ENCODE measurements at places on chromosomes 2 and 18.

GRCh38 chr2:1931003-1931914, 186.9 kb upstream of the PXDN start:
- peak; percentile 55 for DNase-seq

GRCh38 chr18:58789876-58790240, 74.8 kb upstream of the ZNF532 start:
- DNase-seq, result no peak

DNA sequence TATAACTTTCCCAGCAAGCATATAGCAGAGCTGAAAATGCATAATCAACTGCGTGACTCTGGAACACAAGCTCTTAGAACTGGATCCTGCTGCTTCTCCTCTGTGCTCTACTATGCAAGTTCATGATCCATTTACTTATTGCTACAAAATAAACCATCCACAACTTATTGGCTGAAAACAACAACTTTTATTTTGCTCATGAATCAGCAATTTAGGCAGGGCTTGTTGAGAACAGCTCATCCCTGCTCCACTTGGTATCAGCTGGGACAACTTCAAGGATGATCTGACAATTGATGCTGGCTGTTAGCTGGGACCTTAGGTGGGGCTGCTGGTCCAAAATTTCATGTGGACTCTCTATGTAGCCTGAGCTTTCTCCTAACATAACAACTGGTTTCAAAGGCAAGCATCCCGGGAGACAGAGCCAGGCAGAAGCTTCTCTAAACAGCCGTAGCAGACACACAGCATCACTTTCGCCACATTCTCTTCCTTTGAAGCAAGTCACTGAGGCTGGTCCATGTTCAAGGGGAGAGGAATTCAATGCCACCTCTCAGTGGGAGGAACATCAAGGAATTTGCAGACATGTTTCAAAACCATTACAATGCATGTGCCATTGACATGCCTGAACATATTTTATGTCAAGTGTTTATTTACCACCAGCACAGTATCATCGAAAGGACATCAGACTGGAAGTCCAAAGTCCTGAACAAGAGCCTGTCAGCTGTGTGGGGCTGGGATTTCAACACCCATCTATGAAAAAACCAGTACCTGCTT, 153.1 kb upstream of the PKDCC start:
- no peak for DNase-seq

DNA sequence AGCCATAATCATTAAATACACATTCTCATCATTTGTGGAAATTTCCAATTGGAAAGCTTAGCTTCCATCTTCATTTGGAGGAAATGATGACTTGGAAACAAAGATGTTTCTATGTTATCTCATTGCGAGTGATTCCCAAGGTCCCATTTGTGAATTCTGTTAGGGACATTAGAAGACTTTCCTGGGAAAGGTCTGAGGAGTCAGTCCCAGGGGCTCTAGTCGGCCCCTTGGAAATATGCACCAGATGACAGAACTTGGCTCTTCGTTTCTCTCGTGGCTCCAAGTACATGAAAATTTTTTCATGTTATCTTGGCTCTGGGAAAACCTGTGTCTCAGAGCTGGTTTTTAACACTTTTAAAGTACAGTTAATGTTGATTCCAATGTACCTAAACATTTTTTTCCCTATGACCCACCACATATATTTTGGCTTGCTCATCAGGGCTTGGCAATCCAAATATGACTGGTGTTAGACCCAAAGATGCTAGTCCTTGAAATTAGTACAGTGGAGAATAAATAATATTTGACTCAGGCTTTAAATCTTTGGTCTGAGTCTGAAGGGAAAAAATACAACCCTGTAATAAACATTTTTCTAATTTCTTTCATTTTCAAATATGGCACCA, 15.4 kb upstream of the CAVIN2 start:
- DNase-seq, result no peak

DNA sequence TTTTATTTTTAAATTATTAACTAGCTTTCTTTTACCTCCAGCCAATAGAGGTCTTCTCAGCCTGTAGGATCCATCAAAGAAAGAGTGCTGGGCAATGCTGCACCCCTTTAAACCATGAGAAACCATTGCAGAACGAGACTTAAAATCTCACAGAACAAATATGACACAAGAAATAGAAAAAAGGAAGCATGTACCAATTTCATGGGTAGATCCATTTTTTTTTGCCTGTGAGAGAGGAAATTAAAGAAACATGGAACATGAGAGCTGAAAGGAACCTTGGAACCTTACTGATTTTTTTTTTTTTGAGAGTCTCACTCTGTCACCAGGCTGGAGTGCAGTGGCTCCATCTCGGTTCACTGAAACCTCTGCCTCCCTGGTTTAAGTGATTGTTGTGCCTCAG, 14.0 kb downstream of the HRH4 start:
- no peak for DNase-seq

DNA sequence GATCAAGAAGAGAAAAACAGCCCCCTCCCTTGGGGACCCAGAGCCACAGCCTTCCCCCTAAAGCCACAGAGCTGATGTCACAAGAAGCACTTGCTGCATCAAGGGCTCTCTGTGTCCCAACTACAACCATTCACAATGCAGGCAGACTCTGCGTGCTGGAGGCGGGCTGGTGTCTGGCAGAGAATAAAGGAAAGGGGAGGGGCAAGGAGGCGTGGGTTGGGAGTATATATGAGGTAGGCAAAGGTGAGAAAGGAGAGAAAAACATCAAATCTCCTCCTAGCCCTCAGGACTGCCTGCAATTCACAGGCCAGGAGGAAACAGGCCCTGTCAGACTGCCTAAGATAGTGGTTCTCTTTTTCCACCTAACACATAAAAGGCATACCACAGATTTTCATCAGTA, 48.8 kb upstream of the IHH start:
- peak; percentile 11 for DNase-seq

Data from globus pallidus (tissue), 1 donor.